Activated CD4-positive, CD25-positive, alpha-beta regulatory T cell treated with anti-CD3 and anti-CD28 coated beads, Interleukin-2, amount 50 U/mL, for 16 hours (primary cell): ENCODE measurements at places on chromosomes 3 and 15.

DNA sequence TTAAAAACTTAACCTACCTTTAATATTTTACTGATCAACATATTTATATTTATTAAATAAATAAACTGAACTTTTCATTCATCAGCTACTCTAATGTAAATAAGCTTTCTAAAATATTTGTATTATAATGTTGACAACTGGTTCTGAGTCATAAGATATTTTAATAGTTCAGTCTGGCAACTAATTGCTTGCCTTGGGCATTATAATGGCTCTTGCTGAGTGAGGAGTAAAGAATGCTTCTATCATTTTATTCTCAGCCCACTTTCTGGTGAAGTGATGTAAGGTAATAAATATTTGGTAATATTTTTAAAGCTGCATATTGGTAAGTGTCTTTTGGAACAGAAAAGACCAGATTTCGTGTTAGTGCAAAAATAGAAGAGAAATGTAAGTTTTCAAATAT is 81.5 kb downstream of the DIPK2A start:
- no peak for DNase-seq

DNA sequence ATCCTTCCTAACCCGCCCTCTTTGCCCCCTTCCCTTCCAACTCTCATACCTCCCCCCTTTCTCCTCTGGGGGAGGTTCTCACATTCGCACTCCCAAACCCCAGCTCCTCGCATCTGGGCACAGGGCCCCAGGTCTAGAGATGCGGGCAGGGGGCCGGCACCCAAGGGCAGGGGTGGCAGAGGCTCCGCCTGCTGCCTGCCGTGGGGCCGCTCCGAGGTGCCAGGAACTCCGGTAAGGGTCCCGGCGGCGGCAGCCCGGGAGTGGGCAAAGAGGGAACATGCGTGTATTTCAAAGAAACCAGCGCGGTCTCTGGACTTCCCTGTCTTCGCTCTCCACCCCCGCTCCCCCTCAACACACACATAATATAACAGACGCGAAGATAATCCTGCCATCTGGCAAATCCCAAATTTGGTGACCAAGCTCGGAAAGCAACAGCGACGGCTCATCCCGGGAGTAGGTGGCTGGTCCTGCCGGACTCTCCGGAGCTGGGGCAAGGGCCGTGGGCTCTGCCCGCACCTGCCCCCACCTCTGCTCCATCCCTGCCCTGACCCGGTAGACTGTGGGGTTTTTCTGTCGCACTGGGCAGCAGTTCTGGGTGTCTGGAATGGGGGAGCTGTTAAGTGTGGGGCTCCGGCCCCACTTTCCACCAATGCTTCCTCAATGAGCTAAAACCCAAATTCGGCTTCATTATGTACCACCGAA is 31.0 kb downstream of the NR2F2 start:
- DNase-seq = no peak

- DNase-seq = no peak
Observed at GRCh38 chr15:70185251-70185711, 87.6 kb upstream of the TLE3 start.

- DNase-seq = no peak
Observed at GRCh38 chr15:28020644-28021043, 78.5 kb downstream of the OCA2 start.
